ENCODE measurements at places on chromosomes 7 and 10.

DNA sequence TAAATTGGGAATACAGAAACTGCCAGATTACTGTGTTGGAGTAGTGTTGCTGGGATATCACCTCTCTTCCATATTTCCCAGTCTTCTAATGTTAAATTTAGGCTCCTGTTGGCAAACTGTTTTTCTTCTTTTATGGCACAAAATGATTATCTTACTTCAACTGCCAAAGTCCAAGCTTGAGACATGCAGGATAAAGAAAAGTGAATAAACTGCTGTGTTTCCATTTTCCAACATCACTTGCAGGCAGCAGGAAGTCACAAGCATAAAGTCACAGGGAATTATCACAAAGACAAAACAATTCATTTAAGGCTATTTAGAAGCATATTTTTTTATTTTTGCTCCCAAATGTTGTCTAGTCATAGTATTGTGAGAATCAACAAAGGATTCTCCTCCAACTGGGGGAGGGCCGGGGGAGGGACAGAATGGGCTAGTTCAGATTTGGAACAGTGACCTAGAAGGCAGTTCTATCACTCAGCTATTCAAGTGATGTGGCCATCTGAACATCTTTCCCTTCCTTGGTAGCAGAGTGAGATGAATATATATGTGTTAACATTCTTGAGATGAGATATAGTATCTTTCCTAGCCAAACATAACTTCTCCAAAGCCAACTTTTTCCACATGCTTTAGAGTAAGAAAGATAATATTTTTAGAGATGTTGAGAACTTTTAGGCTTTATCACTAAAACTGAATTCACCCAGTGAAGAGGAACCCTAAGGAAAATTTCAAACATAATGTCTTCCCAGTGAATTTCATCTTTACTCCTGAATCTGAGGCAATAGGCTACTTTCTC is 364.7 kb downstream of the CTNNA3 start:
- no peak for DNase-seq

DNA sequence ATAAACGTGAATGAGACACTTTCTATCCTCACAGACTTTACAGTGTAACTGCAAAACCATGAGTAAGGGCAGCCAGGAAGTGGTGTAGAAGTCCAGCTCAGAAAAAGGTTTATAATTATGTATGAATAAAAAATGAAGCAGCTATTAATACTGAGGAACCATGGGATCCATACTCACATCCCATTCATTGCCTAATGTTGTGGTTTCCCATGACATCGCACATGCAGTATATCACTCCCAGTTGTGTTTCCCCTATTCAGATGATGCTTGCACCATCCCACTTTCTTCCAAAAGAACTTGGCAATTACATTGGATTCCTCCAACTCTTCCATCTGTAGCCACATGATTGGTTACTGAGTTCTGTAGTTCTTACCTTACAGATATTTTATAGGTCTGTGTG is 74.5 kb upstream of the SEMA3D start:
- DNase-seq: no peak

DNA sequence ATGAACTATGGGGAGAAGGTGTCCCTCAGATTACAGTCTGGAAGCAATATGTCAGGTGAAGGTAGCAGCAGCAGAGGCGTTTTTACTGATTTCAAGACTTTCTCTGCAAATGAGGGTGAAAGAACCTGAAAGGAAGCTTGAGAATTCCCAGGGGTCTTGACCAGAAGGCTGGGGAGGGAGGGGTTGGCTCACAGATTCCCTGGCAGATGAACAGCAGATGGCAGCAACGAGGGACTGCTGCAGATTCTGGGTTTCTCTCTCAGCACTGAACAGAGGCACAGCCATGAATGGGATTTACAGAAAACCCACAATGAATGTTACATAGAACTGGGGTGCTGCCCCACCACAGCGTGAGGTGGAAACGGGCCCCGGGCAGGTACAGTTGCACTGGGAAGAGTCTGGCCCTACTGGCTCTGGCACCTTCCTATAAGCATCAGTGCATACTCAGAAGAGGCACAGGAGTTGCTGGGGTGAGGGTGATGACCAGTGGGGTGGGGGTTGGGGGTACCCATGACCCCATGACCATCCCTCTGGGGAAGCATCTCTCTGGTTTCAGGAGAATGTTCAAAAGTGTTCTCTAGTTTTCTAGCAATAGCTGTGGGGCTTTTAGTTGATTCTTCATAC is 317.8 kb downstream of the SH2D4B start:
- DNase-seq: no peak

- DNase-seq: no peak
Measured at GRCh38 chr10:47326927-47327330, 4.7 kb downstream of the GDF2 start.
